NCI-H748 treated with DMSO at 0.1 percent for 48 hours (cell line): ENCODE measurements at places on chromosomes 5 and 9.
A peak's percentile ranks its signal among the peaks of the same experiment; 100 is the strongest.

GRCh38 chr5:171308453-171309275 is at the start of gene TLX3:
TSS of gene TLX3 (plus strand) at chr5:171309248. CDS start at chr5:171309366, 118 bp downstream.
- DNase-seq, result peak; percentile 83

DNA sequence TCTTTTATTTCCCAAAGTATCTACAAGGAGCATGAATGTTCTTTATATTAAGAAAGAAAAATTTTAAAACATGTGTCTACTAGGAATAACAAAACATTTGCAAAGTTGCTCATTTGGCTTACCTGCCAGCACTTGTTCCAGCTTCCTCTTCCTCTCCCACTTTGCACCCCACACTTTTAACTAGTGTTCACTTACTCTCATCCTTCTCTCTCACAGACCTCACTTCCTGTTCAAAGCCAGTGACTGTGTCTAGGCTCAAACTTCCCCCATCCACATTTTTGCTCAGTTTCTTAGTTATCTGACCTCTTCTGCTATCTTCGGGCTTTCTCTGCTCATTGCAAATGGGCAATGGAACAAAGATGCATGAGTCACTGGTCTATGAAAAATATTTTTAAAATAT is 512.2 kb upstream of the ZNF462 start:
- no peak for DNase-seq

DNA sequence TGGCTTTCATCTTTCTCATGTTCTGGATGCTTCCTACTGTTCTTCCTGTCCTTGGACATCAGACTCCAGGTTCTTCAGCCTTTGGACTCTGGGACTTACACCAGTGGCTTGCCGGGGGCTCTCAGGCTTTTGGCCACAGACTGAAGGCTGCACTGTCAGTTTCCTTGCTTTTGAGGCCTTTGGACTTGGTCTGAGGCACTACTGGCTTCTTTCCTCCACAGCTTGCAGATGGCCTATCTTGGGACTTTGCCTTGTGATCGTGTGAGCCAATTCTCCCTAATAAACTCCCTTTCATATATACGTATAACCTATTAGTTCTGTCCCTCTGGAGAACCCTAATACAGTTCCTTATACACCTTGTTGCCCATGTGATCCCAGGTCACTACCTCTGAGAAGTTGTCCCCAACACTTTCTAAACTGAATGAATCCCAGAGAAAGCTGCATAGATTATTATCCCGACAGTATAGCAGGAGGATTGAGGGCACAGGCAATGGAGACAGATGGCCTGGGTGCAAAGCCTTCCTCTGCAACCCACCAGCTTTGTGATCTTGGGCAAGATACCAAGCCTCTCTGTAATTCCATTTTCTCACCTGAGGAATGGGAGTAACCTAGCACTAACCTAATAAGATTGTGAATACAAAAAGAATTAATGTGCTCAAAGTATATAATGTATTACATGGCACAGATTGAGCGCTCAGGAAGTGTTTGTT is 449.6 kb upstream of the BRINP1 start:
- DNase-seq, result no peak

- DNase-seq, result no peak
These were observed 20.2 kb downstream of the NIPSNAP3B start for GRCh38 chr9:104784098-104784497.

- no peak for DNase-seq
These were observed 37.3 kb upstream of the AKNA start for GRCh38 chr9:114425126-114425525.

DNA sequence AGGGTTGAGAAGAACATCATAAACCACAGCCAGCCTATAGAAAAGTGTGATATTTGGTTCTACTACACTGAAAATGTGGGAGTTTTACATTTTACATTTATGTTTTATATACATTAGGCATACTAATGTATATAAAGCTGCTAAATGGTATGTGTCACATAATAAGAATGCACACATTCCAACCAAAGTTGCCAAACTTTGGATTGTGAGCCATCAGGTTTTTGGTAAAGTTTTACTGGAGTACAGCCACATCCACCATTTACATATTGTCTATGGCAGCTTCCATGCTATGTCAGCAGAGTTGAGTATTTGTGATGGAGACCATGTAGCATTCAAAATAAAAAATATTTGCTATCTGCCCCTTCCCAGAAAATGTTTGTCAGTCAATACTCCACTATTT is 23.1 kb upstream of the TARS1 start:
- DNase-seq, result no peak

- DNase-seq, result no peak
These were observed 311.2 kb upstream of the PIK3R1 start for GRCh38 chr5:67904366-67904765.

DNA sequence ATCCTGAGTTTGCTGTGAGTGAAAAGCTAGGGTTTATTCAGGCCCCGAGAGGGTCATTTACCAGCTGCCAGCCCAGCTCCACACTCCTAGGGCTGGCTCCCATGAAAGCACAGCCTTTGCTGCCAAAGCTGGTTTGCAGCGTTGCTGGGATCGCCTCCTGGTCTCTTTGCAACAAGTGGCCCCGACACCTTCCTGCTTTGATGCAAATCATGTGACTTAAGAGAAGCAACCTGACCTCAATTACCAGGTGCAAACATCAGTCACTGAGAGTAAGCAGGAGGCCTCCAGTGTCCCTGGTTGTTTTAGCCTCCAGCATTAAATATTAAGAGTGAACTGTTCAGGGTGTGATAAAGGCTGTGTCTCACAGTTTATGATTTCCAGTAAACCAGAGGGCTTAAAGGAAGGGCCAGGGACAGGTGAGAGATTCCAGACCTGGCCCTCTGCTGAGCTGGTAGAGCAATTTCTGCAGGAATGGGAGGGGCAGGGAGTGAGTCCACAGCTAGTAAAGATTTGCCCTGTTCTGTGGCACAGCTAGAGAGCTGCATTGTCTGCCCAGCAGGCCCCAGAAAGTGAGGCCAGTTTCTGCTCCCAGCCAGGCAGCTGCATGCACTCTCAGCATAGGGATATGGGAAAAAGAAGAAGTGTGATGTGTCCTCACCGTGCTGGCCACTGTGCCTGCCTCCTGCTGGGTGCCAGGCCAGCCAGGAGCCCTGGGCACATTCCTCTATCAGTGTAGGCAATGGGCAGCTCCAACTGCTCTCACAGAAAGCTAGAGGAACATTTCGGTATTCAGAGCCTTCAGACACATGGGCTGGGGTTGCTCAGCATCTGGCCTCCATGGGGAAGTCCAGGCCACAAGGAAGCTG is 58.0 kb downstream of the SLC22A5 start:
- DNase-seq, result no peak

- no peak for DNase-seq
These were observed 168.8 kb upstream of the POC5 start for GRCh38 chr5:75885849-75886596.

- no peak for DNase-seq
These were observed 147.8 kb upstream of the IRX2 start for GRCh38 chr5:2899311-2899710.

- peak; percentile 3 for DNase-seq
These were observed 28.1 kb downstream of the NDUFA8 start for GRCh38 chr9:122131401-122132001.

GRCh38 chr5:109529520-109529919 is 119.7 kb upstream of the PJA2 start:
- no peak for DNase-seq

GRCh38 chr5:174572591-174572990 is 151.8 kb upstream of the MSX2 start:
- DNase-seq, result no peak

DNA sequence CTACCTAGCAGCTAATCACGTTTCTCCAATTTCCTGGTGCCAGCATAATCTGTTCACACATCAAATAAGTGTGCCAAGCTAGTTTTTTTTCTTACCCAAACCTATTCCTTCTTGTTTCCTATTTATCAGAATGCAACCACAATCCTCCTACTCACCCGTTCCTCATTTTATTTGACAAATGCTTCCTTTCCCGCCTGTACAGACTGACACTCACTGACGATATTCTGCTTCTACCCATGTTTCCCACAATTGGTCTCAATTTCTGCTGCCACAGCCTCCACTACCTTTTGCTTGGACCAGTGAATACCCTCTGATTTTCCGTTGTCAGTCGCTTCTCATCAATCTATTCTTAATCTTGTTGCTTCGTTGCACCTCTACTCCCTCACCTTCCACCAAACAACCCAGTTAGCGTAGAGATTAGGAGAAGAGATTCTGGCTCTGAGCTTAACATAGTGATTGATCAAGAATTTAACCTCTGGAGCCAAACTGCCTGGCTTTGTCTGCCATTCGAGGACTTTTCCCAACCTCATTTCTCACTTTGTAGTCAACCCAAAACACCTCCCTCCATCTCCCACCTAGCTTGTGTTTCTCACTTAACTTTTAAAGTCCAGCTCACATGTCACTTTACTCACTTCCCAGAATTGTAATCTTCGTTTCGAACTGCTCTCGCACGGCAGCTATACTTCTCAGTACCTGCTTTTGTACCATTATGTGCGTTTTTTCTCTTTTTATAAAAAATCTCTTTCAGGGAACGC is 729 bp upstream of the TMEM38B start:
- DNase-seq, result peak; percentile 41

DNA sequence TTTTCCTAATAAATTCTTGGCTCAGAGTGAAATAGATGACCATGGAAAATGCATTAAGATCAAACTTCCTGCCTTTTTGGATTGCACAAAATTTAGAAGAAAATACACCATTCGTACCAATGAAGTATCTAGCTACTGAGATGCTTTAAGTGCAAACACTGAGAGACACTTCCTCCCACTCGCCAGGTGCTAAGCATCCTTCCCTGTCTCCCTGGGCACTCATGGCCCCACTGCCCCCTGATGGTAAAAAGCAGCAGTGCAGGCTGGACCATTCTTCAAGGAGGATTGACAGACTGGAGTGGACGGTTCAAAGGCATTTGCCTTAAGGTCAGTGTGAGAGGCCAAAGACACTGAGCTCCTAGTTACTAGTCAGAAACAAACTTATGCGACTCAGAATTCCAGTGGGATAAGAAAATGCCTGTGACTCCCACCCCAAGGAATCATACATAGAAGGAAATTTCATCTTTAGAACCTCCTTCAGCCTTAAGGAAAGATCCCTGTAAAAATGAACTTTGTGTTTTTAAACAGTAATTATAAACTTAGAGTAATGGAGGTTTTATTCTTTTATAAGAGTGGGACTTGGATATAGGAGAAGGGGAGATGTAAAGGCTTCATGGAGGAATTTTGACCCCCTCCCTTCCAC is 86.0 kb upstream of the SLC30A5 start:
- DNase-seq, result peak; percentile 52

- DNase-seq, result no peak
These were observed 2.3 kb downstream of the BRD3OS start for GRCh38 chr9:134027561-134027960.
